Psoas muscle (tissue), 8 donors: ENCODE measurements at places on chromosomes 6 and 20. TPM values are rescaled to one million over a fixed set of nuclear protein-coding genes. Genes with fewer than 3 reads are reported as not detected.

Gene ZFP57
- total RNA-seq = not detected

Gene ZNF391
- total RNA-seq = 0.32 TPM

Gene AIF1
- total RNA-seq = 9.5 TPM

DNA sequence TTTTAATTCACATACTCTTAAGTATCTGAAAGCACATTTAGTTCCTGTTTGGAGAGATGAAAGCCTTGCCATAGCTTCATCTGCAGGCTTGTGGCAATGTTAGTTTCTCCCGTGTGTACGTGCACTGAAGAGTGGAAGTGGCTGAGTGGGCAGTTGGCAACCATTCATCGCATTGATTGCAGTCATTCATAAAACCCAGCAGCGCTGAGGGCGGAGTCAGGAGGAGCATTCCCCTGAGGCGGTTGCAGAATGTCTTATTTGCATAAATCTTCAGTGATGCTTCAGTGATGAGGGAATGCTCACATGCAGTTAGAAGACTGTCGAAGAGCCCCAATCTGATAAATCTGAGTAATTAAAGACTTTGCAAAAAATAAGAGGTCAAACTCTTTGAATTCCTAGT lies 79.1 kb downstream of the RIMS1 start:
- no peak for DNase-seq

DNA sequence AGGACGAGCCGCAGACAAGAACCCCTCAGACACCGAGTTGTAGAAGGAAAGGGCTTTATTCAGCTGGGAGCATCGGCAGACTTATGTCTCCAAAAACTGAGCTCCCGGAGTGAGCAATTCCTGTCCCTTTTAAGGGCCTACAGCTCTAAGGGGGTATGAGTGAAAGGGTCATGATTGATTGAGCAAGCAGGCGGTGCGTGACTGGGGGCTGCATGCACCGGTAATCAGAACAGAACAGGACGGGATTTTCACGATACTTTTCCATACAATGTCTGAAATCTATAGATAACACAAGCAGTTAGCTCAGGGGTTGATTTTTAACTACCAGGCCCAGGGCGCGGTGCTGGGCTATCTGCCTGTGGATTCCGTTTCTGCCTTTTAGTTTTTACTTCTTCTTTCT lies 226.4 kb upstream of the PLCB4 start:
- no peak for DNase-seq

- DNase-seq = no peak
These were observed 1043.9 kb upstream of the EPHA7 start for GRCh38 chr6:94463306-94463705.

DNA sequence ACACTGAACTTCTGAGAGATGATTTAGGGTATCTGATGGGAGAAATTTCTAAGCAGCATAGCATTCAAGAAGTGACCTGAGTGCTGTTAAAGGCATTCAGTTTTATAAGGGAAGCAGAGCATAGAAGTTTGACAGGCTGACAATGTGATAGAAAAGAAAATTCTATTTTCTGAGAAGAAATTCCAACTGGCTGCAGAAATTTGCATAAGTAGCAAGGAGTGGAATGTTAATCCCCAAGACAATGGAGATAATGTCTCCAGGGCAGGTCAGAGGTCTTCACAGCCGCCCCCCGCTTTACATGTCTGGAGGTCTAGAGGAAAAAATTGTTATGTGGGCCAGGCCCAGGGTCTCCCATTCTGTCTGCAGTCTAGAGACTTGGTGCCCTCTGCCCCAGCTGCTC lies 1361.8 kb upstream of the EYS start:
- DNase-seq = no peak

GRCh38 chr6:74408844-74409243 lies 712.8 kb downstream of the CD109 start:
- DNase-seq = no peak
